ENCODE measurements at places on chromosomes 13 and 19.

DNA sequence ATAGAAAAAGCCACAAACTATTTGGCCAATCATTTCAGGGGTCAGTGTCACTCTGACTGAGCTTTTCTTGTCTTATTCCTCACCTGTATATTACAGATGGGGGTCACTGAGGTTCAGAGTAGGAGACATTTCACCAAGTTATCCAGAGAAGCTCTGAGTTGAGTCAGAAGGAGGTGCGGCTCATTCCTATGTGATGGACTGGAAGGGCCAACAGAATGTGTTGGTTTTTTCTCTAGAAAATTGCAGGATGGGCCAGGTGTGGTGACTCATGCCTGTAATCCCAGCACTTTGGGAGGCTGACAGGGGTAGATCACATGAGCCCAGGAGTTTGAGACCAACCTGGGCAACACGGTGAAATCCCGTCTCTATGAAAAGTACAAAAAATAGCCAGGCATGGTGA lies 24.5 kb upstream of the ZNF83 start:
- DNase-seq, result no peak

GRCh38 chr19:7662657-7663056 lies 6.2 kb upstream of the RETN start:
- no peak for DNase-seq

DNA sequence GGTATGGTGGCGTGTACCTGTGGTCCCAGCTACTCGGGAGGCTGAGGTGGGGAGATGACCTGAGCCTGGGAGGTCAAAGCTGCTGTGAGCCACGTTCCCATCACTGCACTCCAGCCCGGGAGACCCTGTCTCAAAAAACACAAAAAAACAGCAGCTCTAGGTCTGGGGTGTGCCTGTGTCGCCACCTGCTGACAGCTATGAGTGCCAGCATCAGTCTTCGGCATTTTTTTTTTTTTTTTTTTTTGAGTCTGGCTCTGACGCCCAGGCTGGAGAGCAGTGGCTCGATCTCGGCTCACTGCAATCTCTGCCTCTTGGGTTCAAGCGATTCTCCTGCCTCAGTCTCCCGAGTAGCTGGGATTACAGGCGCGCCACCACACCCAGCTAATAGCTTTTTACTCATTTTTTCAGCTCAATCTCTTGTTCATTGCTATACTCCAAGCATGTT lies 10.1 kb downstream of the AP2S1 start:
- DNase-seq, result no peak

DNA sequence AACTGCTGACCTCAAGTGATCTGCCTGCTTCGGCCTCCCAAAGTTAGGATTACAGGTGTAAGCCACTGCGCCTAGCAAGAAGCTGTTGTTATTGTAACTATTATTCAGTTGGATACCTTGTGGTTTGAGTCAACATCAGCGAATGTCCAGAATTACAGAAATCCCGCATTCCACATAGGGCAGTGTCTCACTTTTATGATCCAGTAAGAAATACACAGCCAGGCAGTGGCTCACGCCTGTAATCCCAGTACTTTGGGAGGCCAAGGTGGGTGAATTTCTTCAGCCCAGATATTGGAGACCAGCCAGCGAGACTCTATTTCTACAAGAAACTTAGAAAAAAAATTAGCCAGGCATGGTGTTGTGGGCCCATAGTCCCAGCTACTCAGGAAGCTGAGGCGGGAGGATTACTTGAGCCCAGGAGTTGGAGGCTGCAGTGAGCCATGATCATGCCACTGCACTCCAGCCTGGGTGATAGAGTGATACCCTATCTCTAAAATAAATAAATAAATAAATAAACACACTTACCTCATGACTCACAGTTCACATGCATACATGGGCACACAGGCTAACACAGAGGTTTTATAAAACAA lies 43.8 kb downstream of the SPTBN4 start:
- DNase-seq, result no peak

GRCh38 chr13:58207501-58207900 lies 576.0 kb downstream of the PCDH17 start:
- DNase-seq, result no peak

DNA sequence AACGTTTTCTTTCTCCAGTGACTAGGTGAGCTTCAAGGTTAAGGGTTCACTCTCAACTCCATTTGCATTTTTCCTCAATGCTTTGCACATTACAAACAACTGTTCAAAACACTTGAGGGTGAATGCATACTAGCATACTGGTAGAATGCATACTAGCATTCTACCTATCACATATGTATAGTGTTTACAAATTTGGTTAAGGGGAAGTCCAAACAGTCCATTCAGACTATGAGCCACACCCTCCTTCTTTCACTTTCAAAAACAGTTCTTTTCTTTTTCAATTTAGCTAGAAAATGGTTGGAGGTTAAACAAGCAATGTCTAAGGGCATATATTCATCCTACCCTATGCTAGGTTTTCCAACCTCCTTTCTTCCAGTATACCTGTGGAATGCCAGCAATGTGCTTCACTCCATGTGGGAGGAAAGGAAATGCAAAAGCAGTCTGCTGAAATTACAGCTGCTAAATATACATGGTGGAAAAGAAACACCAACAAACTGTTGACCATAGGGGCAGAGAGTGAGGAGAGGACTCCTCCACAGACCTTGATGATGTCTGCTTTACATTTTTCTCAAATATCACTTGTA lies 102.6 kb downstream of the DOCK9 start:
- no peak for DNase-seq

DNA sequence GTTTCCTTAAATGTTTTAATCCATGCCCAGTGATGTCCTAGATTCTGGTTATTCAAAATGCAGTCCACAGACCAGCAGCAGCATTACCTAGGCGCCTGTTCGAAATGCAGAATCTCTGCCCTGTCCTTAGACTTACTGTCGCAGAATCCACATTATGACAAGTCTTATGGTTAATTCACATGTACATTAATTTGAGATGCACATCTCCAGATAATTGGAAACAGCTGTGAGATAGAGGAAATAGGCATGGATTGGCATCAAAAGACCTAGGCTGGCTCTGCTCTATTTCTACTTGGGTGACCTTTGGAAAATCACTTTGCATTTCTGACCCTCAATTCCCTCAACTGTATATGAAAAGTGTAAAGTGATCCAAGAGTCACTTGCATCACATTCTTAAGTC lies 700.7 kb downstream of the DIAPH3 start:
- DNase-seq, result no peak

DNA sequence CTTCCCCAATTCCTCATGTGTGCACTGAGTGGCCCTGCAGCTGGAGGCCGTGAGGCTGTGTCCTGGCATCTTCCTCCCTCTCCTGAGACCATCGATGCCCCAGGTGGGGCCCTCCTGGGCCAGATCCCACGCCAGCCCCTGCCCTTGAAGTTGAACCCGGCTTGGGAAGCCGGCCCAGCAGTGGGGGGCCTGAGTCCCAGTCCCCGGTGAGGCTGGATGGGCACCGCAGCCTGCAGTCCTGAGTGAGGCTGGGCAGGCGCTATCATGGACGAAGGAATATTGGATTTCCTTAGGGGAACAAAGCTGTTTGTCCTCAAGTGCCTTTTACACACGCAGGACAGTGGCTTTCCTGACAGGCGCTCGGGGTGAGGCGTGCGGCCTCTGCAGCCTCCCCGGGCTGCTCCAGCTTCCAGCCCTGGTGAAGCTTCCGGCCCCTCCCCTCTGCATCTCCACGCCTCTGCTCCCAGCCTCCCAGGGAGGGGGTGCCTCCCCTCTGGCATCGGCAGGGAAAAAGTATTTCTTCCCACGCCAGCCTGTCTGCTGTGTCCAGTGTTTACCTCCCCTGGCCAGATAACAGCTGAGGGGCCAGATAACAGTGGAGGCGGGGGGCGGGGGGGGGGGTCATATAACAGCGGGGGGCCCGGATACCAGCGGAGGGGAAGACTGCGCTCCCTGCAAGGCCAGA lies 159.5 kb downstream of the KDM4B start:
- no peak for DNase-seq

DNA sequence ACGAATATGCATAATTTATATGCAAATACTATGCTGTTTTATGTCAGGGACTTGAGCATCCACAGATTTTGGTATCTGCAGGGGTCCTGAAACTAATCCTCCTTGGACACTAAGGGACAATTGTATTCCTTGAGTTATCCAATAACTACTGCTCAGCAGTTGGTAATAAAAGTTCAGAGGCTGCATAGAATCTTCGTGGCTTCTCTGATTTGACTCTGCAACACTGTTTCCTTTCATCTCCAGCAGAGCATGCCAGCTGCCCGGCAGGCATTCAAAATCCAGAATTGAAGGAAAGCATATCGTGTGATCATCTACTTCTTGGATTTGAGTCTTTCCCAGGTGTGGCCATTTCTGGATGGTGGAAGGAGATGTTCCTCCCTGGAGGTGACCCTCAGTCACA lies 64.5 kb upstream of the MRI1 start:
- DNase-seq, result no peak

DNA sequence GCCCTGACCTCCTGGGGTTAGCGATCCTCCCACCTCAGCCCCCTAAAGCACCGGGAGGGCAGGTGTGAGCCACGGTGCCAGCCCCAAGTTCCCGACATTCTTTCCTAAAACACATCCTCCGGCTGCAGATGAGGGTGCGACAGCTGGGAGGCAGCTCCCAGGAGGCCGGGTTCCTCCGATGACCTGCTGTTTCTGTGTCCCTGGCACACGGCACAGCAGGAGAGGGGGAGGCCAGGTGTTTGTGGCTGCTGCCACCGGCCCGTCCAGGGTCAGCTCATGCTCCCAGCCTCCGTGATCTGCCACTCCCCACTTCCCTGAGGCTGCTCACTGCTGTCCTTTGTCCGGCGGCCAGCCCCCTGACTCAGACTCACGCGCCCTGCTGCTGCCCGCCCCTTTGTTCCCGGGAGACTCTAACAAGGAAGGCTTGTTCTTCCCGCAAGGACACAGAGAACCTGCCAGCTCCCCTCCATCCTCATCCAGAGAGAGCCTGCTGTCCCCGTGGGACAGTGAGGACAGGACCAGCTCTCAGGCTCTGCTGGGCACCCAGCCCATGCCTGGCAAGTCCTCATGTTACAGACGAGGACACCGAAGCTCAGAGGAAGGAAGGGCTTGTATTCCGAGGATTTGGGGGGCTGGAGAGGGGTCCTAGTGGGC lies 10.6 kb upstream of the MADCAM1 start:
- DNase-seq, result no peak

DNA sequence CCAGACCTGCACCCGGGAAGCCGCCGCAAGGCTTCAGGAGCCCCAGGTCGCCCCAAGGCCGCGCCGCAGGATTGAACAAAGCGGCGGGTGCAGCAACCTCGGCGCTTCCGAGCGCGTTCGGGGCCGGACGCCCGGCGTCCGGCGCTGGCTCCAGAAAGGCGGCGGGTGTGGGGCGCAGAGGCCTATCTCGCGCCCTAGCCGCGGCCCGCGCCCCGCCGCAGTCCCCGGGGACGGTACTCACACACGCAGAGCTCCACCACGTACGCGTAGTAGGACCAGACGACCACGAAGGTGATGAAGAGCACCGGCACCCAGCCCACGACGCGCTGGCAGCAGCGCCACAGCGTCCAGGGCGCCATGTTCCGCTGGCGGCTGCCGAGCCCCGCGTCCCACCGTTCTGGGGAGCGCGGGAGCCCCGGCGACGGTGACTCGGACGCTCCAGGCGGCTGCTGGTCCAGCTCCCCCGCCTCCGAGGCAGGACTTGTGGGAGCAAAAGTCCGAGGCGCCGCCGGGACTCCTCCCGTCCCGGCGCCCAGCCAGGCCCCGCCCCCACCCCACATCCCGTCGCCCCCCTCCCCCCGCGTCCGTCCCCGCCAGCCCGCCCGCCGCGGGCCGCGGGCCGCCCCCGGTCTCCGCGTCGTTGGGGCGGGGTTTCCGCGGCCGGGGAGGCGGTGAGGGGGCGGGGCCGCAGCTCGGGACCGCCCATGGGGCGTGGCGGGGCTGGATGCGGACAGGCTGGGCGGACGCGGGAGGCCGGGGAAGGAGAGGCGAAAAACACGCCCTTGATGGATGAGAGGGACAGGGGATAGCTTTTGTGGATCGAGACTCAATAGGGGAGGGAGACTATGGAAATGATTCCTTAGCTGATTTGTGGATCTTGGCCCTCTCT lies at the start of gene ZDHHC20:
Gene ZDHHC20, minus strand, starts transcription at position 491 of the 889 bp plus-strand sequence. Its CDS starts 132 bp downstream, at position 359.
- no peak for DNase-seq

- DNase-seq, result no peak
Measured at GRCh38 chr13:51794964-51795363, 9.0 kb downstream of the DHRS12 start.

DNA sequence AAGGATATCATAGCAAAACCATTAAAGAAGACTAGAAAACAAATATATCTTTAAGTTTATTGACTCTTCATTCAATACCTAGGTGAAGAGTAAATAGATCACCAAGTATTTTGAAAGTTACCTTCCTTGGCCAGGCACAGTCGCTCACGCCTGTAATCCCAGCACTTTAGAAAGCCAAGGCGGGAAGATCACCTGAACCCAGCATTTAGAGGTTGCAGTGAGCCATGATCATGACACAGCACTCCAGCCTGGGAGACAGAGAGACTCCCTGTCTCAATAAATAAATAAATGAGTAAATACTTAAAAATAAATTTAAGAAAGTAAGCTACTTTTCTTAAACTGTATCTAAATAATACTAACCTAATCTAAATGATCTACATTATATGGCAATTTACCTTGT lies 8.9 kb upstream of the WBP4 start:
- no peak for DNase-seq

GRCh38 chr19:36837176-36837905 lies 846 bp downstream of the ZNF790 start:
- DNase-seq, result no peak
